Amniotic stem cell (primary cell): ENCODE measurements at places on chromosomes 5 and 9.
A peak's percentile ranks its signal among the peaks of the same experiment; 100 is the strongest.

DNA sequence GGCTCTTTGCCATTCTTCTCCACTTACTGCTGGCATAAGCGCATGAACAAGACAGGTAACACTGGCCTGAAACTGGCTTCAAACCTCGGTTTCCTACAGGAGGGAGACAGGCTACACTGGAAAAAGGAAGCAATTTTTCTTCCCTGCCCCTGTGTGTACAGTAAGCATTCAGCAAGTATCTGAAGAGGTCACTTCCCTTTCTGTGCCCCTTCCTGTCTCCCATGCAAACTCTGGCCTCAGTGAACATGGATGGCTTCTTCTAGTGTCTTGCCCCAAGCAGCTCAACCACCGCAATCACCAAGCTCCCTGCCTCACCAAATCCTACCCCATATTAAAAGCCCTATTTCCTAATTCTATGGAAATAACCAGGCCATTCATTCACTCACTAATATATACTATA lies 42.4 kb downstream of the SERINC5 start:
- no peak for DNase-seq

DNA sequence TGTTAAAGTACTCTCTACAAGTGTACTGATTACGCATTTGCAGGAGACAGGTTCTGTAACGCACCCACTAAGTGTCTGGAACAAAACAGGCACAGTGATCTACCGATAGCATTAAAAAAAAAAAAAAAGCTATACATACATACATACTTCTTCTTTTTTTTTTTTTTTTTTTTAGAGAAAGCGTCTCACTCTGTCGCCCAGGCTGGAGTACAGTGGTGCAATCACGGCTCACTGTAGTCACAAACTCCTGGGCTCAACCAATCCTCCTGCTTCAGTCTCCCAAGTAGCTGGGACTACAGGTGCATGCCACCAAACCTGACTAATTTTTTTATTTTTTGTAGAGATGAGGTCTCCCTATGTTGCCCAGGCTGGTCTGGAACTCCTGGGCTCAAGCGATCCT lies 7.6 kb downstream of the KIF24 start:
- DNase-seq, result no peak

GRCh38 chr5:53180991-53181390 lies 71.4 kb upstream of the MOCS2 start:
- no peak for DNase-seq

DNA sequence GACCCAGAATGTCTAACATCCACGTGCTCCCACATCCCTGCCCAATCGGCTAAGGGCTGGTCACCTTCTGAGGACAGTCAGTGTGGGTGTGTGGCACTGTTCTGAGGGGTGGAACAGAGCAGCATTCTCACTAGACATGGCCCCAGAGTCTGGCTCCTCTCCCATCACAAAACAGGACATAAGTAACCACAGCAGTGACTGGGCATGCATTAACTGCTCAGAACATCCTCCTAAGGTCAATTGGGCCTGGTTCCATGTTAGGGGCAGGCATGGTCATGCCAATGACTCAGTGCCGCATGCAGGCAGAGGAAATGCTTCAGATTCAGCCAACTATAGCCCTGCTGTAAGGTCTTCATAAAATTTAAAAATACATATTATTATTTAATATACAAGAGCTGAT lies 12.9 kb downstream of the MACROH2A1 start:
- no peak for DNase-seq

GRCh38 chr9:94948567-94949235 lies 222.2 kb downstream of the AOPEP start:
- no peak for DNase-seq

DNA sequence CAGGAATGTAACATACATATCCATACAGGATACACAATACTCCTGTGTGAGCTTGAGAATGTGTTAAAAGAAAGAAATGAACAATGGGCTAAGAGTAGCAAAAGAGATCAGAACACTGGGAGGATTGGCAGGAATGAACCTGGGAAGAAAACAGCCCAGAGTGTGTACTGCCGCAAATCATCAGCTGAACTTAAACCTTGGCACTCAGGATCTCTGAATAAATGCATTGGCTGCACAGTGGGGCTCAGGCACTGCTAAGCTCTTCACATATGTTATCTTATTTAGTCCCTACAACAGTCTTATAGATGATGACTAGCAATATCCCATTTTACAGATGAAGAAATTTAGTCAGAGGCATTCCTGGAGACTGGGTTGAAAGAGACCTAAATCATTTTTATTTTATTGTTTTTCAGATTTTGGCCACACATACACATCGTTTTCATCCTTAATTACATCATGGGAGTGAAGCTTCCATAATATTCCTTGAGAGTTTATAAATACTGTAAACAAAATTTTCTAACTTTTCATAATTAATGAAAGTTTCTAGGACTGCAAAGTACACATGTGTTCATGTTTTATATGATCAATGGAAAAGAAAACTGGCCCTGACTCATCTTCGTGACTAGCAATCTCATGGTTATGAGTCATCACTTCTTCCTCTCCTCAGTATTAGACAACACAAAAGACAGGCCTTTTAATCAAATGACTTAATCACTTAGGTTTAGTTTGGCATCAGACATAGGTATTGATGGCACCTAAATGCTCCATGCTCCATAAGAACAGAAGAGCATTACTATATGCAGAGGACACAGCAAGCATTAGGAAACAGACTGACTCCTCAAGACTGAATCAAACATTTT lies 59.2 kb downstream of the CDH18 start:
- DNase-seq, result peak; percentile 46

DNA sequence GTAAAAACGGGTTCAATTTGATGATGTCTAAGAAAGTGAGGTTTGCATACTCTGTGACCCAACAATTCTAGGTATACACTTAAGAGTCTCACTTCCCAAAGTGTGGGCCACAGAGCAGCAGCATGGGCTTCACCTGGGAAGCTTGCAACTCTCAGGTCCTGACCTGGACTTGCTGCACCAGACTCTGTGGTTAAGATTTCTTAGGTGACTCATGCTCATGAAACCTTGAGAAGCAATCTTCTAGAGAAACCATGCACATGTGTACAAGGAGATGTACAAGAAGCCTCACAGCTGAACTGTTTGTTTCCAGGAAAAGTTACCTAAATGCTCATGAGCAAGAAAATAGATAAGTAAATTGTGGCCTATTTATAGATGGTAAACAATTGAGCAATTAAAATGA lies 30.0 kb downstream of the DNAJC21 start:
- DNase-seq, result no peak

DNA sequence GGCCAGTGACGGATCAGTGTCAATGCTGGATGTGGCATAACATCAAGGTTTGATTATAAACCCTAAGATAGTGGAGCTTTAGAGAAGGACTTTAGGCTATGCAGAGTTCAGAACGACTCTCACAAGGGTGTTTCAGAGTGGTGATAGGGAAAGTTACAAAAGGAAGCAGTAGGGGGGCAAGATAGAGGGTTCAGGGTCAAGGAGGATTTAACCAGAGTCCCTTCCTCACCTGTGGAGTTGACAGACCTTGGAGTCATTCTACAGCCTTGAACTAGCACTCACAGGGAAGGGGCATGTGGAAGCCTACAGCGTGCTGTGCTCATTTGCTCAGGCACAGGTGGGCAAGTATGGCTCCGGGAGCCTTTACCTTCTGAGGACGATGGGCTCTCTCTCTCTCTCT lies 7.9 kb downstream of the DMRT1 start:
- no peak for DNase-seq

DNA sequence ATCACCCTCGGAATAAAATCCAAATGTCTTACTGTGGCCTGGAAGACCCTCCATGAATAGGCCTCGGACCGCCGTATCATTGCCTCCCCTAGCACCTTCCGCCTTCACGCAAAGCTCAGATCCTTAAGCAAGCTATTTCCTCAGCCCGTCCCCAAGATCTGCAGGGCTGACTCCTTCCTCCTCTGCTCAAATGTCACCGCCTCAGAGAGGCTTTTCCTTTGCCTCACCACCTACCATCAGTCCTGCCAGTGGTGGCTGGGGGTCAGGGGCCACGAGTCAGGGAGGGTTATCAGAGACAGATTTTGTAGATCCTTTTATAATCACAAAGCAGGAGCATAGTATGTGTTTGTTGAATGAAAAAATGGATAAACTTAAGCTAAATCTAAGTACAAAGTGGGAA lies 74.4 kb upstream of the KIF2A start:
- DNase-seq, result no peak

GRCh38 chr9:34253460-34253837 lies 74.6 kb downstream of the UBAP1 start:
- peak; percentile 7 for DNase-seq

DNA sequence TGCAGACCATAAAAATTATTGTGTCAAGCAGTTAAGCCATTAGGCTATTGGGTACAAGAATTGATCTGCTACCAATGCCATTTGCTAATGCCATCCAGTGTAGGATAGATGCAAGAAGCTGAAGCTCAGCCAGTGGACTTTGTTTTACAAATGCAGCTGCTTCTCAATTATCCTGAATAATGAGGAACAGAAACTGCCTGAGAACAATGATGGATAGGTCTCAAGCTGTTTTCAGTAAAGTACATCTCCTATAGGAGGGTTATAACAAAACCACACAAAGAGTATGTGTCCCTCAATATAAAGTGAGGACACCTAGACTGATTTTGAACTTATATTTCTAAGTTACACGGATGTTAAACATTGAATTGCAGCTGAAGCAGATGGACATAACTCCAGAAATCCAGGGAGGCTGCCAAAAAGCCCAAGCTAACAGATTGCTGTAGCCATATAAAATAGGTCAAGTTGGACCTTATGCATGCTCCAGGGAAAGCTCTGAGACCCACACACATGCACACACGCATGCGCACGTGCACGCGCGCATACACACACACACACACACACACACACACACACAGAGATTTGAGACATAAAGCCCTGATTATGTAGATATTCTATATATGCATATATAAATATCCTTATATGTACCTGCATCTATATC lies 482.7 kb upstream of the CD180 start:
- no peak for DNase-seq

GRCh38 chr9:136100700-136101614 lies 5.9 kb upstream of the NACC2 start:
- DNase-seq, result no peak

DNA sequence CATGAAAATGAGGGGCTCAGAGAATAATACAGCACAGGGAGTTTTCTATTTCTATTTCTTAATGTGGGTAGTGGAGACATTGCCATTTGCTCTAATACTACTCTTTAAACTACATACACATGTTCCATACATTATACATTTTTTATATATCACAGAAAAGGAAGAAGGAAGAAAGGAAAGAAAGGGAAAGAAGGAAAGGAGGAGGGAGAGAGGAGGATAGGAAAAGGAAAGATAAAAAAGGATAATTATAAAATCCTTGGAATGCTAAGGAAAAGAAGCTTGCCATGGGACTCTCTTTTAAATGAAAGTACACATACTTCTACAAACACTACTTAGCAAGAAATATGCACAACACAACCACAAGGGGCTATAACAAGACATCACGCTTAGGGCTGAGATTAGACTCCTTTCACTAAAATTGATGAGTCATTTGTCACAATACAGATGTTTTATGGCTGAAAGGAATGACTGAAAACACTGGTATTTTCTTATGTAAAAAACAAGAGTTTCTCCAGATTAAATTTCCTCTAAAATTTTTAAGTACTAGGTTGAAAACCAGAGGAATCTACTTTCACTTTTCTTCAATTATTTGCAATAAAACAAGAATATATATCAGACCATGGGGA lies 219.8 kb downstream of the ARL15 start:
- DNase-seq, result peak; percentile 47

GRCh38 chr9:79896390-79896980 lies 324.7 kb downstream of the TLE4 start:
- no peak for DNase-seq

DNA sequence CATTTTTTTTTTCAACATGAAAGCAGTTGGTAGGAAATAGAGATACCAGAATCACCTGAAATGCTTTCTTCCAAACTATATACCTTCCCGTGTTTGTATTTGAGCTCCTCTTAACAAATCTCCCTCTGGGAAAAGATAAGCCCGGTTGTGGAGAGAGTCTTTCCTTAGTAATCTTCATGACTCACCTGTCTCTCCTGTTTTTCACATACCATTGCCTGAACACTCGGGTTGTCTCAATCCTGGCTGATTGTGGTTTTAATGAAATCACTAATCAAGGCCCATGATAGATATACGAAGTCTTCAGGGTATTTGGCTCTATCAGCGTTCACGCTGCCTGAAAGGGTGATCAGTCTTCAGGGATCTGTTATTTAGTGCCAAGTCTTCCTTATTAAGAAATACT lies 136.7 kb downstream of the MAN2A1 start:
- no peak for DNase-seq

DNA sequence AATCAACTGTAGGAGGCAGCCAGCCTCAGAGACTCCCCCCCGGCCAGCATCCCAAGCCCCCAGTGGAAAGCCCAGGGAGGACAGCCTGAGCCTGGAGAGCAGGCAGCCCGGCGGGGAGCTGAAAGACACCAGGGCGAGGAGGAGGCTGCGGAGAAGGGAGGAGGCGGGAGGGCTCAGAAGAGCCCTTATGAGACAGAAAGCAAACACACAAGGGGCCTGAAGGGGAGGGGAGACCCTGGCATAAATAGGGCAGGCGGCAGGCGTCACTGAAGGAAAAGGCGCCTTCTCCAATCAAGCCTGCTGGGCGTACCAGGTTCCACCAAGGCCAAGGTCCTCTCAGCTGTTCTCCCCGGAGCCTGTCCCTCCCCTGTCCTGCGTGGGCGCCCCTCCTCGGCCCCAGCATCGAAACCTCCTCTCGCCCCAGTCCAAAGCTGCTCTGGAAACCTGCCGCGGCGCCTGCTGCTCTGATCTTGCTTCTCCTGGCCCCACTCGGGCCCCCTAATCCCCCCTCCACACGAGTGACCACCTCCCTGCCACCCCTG lies 1.3 kb downstream of the SLC9A3 start:
- DNase-seq, result no peak

GRCh38 chr9:19946441-19947109 lies 157.7 kb upstream of the SLC24A2 start:
- no peak for DNase-seq

- peak; percentile 84 for DNase-seq
Measured at GRCh38 chr5:169416583-169417196, 115.8 kb upstream of the SLIT3 start.

DNA sequence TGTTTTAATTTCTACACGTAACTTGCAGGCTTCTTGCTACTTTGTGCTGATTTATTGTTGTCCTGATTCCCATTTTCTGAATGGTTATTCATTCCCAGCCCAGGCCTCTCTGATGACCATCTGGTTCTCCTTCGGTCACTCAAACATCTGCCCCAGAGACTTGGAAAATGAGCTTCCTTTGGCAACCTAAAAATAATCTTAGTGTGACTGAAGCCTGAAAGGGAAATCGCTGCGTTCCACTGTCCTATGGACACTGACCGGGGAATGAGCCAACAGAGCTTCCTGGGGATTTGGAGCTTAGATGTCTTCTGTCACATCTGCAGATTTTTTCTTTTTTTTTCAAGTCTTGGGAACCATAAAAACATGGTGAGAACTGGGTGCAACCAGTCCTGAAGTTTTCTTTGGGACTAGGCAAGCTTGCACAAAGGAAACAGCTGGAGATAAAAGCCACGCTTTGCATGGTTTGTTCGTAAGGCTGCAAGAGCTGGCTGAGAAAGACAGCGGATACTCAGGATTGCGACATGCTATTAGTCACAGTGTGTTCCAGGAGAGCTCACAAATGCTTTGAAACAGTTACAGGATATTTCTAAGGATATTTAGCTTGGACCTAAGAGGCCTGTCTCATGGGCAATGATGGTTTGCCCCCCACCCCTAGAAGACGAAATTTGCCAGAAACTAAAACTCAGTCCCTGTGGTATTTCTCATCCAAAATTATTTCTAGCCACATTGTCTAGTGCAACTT lies 146.2 kb downstream of the GOLPH3 start:
- DNase-seq, result peak; percentile 83
